IMR-90 (cell line): ENCODE measurements at places on chromosomes 7 and 10. TPM values are rescaled to one million over a fixed set of nuclear protein-coding genes. Genes with fewer than 3 reads are reported as not detected.

SSBP1 gene
- 204 and 234 TPM in 2 replicates for total RNA-seq

EEPD1 gene
- total RNA-seq: 7.3 and 8.1 TPM in 2 replicates

CYP3A4 gene
- total RNA-seq: not detected in 2 replicates

PLXDC2 gene
- total RNA-seq: 5.0 and 6.1 TPM in 2 replicates

FFAR4 gene
- not detected in 2 replicates for total RNA-seq

PLEKHS1 gene
- total RNA-seq: not detected in 2 replicates

DNA sequence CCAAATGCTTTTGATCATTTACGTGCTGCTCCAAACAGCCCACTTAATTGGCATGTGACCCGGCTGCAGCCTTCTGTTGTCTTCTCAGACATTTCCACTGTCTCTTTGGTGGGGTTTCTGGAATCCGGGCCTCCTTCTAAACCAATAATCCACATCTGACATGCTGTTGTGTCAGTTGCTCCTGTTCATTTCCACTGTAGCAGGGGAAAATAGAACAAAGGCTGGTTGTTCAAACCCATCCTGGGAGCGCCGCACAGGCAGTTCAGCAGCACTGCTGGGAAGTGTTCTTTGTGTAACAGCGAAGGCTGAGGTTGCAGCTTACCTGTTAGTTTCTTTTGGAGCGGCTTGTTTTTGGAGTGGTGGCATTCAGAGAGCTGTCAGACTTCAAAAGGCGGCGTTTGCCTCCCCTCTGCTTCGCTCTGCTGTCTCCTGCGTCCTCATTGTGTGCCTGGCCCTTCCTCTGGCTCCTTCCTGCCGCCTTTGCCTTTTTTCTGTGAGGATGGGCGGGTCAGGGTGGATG is 149.4 kb downstream of the SNX10 start:
- no peak for DNase-seq

GRCh38 chr7:127322351-127322750 is 69.6 kb upstream of the GRM8 start:
- no peak for DNase-seq

DNA sequence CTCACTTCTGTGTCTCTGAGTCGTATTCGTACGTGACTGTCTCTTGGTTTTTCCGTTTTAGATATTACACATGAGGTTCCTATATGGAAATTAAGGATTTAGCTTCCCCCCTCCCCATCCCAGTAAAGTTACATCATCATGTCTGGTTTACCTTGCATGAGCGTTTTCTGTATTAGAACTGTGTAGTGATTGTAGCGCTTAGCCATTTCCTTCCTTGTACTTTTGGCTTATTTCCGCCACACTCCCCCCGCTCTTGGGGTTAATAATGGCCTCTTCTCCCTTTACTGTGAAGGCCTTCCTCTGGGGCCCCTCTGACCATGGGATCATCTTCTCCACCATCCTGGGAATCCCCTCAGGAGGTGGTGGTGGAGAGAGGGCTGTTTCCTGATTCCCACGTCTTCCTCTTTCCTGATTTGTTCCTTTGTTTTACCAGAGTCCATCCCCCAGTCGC is 27.2 kb upstream of the AP5Z1 start:
- no peak for DNase-seq

DNA sequence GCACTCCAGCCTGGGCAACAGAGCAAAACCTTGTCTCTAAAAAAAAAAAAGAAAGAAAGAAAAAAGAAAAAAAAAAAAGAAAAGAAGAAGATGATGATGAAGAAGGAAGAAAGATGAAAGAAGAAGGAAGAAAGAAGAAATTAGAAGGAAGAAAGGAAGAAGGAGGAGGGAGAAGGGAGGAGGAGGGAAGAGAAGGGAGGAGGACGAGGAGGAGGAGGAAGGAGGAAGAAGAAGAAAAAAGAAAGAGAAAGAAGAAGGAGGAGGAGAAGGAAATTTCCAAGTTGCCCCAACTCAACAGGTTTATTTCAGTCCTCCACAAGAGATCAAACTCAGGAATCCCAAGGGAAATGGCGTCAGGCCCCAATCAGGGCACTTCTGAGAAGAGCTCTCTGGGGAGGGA is 115.7 kb downstream of the ABLIM1 start:
- DNase-seq: no peak

GRCh38 chr10:11663763-11664555 is 52.5 kb upstream of the USP6NL start:
- no peak for DNase-seq

DNA sequence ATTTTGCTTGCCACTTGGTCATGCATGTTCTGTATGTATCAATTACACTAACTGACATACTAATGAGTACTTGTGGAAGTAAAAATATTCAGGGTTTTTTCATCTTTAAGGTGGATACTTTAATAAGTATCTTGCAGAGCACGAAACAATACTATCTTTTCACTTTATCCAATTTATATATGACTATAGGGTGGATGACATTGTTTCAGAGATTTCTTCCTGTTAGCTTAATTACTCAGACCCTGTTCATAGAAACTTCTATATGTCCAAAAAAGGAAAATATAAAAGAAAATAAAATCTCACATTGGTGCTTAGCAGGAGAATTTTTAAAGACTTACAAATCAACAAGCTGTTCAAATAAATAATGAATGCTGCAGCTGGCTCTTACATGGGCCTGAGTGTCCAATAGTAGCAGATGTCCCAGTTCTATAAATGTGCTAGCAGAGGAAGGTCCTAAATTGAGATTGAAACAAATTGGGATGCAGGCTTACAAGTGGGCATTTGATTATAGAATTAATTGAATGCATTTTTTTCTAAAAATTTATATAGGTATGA is 91.5 kb upstream of the THSD7A start:
- DNase-seq: no peak

GRCh38 chr10:36624551-36625100 is 500.8 kb upstream of the ANKRD30A start:
- DNase-seq: no peak

DNA sequence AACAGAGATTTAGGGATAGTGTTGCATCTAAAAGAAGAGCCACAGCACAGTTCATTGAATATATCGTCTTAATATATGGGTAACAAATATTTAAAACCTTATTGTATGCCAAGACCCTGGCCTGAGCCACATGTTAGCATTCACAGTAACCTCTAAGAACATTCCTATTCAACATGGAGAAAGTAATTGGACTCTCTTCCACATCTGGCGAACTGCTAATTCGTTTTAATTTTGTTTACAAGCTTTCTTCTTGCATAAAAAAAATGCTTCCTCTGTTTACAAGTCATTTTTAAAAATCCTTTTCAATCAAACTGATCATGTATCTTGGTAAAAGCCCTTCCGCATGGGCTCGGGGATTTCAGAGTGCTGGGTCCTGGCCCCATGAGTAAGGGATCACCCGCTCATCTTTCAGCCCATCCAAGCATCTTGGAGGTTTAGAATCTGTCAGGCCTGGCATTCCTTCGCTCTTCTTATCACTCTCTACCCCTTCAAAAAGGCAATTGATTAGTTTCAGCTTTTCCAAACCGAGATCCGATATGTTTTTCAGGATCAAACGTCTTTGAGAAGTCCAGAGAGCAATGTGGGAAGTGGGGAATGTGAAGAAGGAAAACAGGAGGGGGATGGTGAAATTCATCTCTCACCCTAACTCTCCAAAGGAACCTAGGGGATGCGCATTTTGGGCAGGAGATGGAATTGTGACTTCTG is 7.3 kb downstream of the TWIST1 start:
- no peak for DNase-seq

DNA sequence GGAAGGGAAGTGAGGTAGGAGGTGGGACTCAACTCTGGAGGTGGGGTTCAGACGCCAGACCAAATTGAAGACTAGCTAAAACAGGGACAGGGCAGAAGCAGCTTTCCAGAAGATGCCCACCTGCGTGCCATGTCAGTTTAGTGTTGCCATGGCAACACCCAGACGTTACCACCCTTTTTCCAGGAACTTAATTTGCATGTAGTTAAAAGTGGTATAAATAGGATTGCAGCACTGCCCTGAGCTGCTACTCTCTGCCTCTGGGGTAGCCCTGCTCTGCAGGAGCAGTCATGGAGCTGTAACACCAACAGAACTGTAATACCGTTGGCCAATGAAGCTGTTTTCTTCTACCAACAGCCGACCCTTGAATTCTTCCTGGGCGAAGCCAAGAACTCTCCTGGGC is 93.8 kb downstream of the PRKCQ start:
- DNase-seq: no peak

- DNase-seq: no peak
Measured at GRCh38 chr10:66234872-66235271, 691.0 kb upstream of the LRRTM3 start.

DNA sequence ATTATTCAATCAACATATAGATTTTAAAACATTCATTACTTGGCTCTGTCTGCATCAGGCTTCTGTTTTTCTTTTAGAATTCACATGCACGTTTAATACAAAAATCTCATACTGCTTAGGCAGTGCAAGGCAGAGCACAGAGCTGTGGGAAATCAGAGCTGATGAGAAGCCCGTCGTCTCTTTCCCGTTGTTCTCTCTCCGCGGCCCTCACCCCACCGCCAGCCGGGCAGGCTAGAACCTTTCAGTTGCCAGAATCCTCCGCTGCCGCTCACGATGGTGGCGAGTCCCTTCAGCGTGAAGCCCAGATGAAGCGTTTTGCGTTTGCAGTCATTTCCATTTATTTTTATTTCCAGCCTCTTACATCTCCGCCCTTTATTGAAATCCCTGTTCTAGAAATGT is 648.2 kb downstream of the SDK1 start:
- DNase-seq: peak; percentile 3

DNA sequence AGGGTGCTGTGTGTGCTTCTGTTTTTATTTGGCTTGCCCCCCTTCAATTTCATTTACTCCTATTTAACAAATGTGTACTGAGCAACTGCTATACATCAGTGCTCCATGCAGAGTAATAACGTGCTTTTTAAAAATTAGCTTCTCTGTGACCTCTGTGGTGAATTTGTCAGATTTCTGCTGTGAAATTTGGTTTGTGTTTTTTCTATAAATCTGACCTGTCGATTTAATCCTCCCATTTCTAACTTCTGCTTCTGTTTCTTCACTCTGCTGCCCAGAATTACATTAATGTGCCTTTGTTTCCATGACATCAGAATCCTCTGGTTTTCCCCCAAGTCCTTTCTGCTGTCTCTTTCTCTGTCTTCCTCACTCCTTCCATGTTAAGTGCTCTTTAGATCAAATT is 123.8 kb upstream of the CACNA2D1 start:
- DNase-seq: no peak

DNA sequence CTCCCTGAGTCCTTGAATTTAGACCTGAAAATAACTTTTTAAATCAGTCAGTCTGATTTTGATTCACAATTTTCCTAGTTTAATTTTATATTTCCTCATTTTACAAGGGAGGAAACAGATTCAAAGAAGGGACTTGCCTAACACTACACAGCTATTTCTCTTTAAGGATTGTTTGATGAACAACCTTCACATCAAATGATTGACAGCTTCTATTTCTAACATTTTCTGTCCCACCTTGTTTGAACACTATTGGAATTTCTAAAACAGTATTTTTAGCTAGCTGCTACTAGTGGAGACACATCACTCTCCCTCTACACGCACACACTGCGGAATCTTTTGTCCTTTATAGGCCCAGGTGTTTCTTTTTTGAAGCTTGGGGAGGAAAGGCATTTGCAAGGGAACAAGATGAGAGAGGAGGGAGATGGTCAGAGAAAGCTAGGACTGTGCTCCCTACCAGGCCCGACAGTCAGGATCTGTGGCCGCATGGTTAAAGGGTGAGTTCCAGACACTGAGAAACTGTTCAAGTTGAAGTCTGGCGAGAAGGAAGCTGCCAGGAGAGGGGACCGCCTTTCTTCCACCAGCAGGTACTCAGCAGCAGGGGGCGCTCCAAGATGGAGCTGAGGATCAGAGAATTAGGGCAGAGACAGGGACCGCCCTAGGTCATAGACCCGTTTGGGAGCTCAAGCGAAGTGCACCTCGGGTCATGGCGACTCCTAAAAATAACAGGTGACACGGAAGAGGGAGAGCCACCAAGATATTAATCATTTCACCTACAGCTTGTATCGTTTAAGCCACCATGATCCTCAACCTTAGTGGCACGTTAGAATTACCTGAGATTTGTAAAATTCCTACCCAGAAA is 49.7 kb downstream of the DNAJC12 start:
- no peak for DNase-seq
